ENCODE measurements at places on chromosomes 2 and 18.

DNA sequence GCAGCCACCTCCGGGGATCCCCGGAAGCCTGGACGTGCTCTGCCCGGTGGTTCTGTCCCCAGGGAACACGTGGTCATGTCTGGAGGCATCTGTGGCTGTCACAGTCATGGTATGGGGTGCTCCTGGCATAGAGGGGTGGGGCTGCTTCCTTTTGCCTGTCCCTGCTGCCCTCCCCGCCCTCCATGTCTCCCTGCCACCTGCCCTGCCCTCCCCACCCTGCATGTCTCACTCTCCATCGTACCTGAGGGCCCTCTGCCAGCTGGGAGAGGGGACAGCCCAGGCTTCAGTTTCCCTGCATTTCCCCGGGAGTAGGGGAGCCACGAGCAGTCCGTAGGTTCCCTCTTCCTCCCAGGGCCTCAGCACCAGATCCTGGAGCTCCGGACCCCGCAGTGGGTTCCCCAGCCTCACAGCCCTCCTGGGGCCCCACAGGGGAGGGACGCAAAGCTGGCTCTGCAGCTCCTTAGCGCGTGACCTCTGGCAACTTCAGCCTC, 90.0 kb upstream of the CTDP1 start:
- DNase-seq, result no peak

- no peak for DNase-seq
Measured at GRCh38 chr2:196466581-196466980, 172.9 kb upstream of the CCDC150 start.

DNA sequence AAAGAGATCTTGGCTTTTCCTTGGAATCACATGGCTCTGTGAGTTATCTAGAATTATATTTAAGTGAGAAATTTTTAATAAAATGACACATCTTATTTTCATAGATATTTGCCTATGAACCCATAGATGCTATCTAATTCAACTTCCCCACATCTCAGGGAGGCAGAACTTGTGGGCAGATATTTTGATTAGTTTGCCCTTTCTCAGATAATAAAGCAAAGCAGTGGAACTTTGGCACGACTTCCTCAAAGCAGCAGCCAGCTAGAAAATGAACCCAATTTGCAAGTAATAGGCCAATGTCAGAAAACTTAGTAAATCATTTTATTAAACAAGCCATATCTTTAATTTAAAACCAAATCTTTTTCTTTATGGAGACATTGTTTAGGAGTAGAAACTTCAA, 32.7 kb downstream of the RAB27B start:
- DNase-seq, result no peak

- DNase-seq, result no peak
Measured at GRCh38 chr18:63604791-63605567, 17.8 kb downstream of the SERPINB13 start.

Measured in activated naive CD8-positive, alpha-beta T cell treated with anti-CD3 and anti-CD28 coated beads, Interleukin-2, amount 50 U/mL, for 16 hours (primary cell).